ENCODE measurements at places on chromosomes 2 and 18.

DNA sequence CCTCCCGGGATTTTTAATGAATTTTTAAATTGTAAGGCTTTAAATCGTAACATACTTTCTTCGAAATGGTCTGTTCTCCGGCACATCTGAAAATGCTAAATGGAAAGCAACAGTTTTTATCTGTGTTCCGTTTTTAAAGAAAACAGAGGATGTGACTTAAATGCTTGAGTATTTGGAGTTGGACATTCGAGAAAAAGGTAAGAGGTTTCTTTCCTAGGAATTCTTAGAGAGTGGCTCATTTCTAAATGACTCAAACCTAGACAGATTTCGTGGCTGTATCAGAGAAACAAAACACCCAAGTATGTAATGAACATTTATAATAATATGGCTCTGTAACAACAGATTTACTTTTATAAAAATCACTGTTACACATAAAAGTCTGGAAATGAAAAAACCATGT is 177.6 kb upstream of the CCDC68 start:
- DNase-seq: no peak

DNA sequence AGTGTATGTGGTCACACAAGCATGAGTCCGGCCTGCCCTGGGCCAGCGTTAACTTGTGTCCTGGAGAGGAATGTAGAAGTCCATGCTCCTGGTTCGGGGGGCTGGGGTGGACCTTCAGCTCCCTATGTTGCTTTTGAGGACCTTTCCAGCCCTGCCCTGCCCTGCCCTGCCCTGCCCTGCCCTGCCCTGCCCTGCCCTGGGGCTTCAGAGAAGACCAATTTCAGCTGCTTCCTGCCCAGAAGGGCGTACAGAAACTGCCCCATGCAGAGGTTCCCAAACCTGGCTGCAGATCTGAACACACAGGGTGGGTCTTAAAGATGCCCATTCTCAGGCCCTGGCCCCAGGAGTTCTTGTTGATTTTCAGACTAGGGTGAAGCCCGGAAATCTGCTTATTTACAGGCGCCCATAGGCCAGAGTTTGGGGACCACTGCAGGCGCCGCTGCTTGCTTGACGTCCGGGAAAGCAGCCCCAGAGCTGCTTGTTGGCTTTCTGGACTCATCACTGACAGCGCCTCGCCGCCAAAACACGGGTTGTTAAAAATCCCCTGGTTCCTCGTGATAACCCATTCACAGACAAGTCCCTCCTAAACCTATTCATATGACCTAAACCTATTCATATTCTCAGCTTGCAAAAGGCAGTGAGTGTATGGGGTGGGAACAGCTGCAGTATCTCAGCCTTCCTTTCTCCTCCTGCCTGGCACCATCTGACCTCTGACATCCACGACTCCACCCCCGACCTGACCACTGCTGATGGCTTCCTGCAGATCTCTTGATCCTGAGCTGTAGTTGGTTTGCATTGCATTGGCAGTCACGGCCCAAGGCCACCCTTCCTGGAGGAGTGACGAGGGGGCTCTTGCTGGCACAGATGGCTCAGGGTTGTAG is 198.3 kb downstream of the GLI2 start:
- no peak for DNase-seq

GRCh38 chr2:26086155-26086637 is 52.3 kb downstream of the RAB10 start:
- no peak for DNase-seq

DNA sequence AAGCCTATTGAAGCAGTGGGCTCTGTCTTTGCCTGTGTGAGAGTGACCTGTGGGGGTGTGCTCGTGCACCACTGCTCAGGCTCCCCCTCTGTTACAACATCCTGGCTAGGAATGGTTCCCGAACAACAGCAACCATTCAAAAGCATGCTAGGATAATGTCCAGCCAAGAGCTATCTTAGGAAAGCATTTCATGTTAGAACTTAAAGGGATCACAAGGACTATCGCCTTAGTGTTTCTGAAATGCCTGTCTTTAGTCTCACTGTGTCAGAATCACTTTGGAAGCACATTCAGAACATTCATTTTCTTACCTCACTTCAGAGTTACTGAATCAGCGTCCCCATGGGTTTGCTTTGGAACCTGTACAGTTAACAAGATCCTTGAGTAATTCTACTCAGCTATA is 134.9 kb upstream of the DSEL start:
- DNase-seq: no peak

- peak; percentile 7 for DNase-seq
These were observed 568.1 kb downstream of the KCNJ3 start for GRCh38 chr2:155266583-155266982.

- DNase-seq: no peak
These were observed 53.2 kb upstream of the MAT2A start for GRCh38 chr2:85485815-85486214.

GRCh38 chr2:152462779-152463178 is 127.8 kb downstream of the FMNL2 start:
- no peak for DNase-seq

All from NCI-H2081 (cell line).